Stimulated activated CD8-positive, alpha-beta memory T cell treated with anti-CD3 and anti-CD28 coated beads, Interleukin-7, amount 100 ng/mL, for 1 hour (primary cell): ENCODE measurements at places on chromosomes 3 and 15.

DNA sequence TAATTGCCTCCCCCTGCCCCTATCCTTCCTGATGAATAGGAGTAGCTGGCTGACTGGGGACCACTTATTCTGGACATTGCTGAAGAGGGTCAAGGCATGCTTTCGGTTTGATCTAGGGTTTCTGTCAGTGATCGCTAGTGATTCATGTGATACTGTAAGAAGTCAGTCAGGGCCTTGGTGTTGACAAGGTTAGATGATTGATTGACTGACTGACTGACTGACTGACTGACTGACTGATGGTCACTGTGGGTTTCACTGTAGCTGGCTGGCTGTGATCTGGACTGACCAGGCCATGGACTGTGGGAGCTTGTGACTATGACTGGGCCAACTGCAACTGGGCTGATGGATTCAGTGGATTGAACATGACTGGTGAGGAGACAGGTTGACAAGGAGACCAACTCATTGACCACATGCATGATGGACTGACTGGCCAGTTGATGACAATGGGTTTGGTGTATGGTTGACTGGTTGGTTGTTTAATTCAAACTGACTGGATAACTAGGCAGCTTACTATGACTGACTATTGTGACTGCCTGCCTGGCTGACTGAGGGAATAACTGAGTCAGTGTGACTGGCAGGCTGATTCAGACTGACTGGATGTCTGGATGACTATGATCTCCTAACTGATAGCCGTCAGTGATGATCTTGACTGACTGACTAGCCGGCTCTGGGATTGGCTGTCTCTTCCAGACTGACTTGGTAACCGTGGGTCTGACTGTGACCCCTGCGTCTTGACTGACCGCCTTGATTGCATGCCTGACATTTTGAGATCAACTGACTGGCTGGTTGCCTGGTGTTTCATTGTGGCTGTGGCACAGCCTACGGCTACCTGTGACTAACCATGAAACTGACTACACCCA is 509.9 kb downstream of the SHQ1 start:
- no peak for DNase-seq

- DNase-seq: no peak
These were observed 1.4 kb downstream of the TNIK start for GRCh38 chr3:171458864-171459136.

DNA sequence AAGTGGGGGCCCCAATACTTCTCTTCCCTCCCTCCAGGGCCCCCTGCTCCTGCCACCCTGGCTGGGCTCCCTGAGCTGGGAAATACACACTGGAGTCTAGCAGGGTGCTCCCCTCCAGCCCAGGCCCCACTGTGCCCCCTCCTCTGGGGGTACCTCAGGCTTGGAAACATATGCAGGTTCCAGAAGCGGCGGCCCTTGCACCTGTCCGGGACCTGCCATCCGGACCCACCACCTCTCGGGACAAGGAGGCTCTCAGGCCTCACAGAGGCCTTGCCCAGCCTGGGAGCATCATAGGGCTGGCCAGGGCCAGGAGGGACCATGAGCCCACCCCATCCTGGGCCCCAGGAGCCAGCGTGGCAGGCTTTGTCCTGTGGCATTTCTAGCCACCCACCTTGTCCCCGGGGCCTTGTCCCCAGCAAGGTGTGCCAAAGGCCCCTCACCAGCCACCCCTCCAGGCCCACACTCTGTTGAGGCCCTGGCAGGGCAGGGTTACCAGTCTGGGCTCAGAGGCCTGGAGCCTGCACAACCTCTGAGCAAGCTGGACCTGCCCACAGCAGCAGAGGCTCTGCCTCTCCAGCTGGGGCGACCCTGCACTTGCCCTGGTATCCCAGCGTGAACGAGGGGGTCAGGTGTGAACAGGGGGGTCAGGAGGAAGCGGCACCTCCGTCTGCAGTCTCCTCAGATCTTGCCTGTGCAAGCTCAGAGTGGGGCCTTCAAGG is 45.8 kb downstream of the DNAJB8 start:
- no peak for DNase-seq

- DNase-seq: no peak
These were observed 686 bp downstream of the VPS8 start for GRCh38 chr3:184812662-184813042.

GRCh38 chr3:187207624-187208023 is 10.3 kb downstream of the RTP1 start:
- no peak for DNase-seq

GRCh38 chr15:68794863-68795262 is 25.8 kb downstream of the ANP32A start:
- DNase-seq: no peak

GRCh38 chr15:68389936-68390817 is 41.8 kb downstream of the ITGA11 start:
- no peak for DNase-seq

- DNase-seq: no peak
These were observed 16.9 kb downstream of the RFTN1 start for GRCh38 chr3:16496408-16497222.

GRCh38 chr3:146129750-146130149 is 31.2 kb downstream of the PLOD2 start:
- DNase-seq: no peak

DNA sequence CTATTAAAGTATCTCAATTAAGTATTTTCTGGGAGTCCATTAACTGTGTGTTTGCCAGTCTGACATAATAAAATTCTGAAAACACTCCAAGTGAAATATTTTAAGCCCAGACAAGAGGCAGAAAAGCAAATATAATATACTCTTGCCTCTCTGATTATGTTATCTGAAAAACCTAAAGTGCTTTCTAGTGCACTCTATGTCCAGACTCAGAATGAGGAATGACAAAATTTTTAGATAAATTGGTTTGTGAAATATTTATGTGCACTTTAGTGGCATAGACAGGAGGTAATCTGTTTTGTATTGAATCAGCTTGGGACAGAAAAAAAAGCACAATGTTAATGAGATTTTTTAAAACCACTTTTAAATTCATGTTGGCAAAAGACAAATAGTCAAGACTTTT is 508.2 kb upstream of the SUCLG2 start:
- DNase-seq: no peak

DNA sequence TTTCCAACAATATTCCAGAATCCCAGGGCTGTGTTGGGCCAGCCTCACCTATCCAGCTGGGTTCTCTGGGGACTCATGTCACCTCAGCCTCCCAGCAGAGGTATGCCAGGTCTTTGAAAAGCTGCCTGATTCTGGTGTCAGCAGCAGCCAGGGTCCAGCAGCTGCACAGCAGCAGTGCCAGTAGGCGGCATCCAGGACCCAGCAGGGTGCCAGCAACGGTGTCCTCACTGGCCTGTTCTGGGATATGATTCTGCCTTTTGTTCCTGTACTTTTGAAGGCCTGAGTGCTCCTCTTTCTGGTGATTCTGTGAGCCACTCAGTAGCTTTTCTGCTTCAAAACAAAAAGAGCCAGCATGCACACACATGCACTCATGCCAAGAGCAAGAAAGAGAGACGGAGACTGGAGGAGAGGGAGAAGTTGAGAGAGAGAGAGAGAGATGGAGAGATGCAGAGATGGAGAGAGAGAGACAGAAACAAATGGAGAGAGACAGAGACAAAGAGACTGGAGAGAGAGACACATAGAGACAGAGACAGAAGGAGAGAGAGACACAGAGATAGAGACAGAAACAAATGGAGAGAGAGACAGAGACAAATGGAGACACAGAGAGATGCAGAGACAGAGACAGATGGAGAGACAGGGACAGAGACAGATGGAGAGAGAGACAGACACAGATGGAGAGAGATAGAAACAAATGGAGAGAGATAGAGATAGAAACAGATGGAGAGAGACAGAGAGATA is 205.7 kb downstream of the UACA start:
- no peak for DNase-seq

DNA sequence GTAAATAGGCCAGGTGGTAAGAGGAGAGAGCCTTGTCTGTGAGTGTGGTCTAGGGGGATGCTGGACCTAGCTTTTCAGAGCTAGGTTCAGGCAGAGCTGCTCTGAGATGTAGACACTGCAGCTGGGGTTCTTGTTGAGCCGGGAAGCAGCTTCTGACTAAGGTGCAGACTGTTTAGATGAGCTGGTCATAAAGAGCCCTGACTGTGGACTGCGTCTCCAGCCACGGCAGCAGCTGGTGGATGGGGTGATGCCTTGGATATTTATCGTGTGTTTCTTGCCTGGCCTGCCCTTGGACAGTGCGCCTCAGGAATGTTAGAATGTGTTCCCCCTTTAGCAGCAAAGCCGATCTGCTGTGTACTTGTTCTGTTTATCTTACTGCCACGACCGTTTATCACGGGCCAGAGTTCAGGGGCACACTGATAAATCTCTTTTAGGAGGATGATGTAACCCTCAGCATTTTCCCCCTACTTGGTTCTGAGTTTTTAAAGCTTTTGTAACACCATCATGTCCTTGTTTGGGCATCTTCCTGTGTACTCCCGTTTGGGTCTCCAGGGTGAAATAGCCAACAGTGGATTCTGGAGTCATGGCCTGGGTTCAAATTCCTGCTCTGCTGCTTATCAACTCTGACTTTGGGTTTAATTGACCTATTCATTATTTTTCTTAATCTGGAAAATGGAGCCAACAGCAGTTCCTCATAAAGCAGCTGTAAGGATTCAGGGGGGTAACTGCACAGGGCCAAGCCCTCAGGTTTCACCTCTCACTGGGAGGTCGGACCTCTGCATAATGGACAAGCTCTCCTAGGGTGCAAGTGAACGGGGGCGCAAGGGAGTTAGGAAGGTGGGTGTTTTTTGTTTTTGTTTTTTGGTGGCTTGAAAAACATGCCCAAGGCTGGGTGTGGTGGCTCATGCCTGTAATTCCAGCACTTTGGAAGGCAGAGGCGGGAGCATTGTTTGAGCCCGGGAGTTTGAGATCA is 51.4 kb downstream of the FLNB start:
- no peak for DNase-seq

DNA sequence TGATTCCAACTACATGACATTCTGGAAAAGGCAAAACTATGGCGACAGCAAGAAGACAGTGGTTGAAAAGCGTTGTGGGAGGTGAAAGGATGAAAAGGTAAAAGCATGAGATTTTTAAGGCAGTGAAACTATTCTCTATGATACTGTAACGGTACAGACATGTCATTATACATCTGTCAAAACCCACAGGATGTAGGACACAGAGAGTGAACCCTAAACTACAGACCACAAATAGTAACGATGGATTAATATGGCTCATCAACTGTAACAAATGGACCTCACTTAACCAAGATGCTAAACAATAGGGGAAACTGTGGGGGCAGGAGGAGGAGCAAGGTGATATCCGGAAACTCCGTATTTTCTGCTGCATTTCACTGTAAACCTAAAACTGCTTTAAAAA is 39.1 kb downstream of the MYO9A start:
- no peak for DNase-seq

GRCh38 chr3:107781253-107781652 is 258.5 kb downstream of the BBX start:
- DNase-seq: no peak

DNA sequence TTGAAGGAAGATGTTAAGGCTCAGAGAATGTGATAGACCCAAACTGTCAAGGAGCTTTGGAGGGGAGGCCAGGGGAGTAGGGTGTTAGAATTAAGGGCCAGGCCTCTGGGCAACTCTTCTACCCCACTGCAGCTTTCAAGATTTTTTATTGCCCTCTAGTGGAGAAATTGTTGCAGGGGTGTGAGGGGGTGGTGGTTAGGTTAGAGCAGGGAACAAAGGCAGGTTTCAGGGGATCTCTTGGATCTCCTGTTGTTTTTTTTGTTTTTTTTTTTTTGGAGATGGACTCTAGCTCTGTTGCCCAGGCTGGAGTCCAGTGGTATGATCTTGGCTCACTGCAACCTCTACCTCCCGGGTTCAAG is 1.4 kb upstream of the SEC13 start:
- DNase-seq: no peak

DNA sequence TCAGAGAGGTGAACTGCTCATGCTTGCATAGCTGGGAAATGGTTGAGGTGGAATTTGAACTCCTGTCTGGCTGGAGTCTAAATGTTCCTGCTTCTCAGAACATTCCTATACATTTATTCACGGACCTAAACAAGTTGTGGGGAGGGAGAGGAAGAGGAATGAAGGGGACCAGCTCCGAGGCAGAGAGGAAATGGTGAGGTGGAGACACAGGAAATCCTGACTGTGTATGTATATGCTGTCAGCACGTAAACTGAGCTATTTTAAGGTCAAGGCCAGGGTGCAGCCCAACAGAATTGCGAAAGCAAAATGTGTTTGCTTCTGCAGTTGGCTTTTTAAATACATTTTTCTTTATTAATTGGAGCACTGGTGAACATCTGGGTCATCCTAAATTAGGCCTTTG is 74.1 kb upstream of the POMGNT2 start:
- DNase-seq: no peak

DNA sequence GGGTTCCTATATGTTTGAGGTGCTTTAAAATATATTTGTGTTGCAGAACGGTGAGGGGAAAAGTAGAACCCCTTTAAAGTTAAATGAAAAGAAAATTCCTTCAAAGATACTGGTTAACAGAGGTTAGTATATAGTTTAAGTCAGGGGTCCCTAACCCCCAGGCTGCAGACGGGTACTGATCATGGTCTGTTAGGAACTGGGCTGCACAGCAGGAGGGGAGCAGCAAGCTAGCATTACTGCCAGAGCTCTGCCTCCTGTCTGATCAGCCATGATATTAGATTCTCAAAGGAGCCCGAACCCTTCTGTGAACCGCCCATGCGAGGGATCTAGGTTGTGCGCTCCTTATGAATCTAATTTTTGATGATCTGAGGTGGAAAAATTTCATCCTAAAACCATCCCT is 37.5 kb upstream of the RFX7 start:
- DNase-seq: no peak

- DNase-seq: no peak
These were observed 51.1 kb downstream of the SYNM start for GRCh38 chr15:99155961-99156443.

DNA sequence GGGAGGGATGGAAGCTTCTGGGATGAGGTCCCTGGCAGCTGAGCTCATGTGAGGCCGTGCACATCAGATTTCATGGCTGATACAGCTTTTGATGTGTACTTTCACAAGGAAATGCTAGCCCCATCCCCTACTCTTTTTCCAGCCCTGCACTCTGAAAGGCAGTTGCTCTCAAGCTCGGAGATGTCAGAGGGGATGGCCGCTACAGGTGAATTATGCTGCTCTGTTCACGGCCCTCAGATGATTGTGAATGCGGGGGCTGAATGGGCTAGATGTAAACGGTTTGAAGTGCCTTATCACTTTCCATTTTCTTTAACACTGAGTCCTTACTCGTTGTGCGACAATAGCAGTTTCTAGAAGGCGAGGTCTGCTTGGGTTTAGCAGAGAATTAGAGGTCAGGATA is 88.0 kb upstream of the RASGRF1 start:
- DNase-seq: no peak

DNA sequence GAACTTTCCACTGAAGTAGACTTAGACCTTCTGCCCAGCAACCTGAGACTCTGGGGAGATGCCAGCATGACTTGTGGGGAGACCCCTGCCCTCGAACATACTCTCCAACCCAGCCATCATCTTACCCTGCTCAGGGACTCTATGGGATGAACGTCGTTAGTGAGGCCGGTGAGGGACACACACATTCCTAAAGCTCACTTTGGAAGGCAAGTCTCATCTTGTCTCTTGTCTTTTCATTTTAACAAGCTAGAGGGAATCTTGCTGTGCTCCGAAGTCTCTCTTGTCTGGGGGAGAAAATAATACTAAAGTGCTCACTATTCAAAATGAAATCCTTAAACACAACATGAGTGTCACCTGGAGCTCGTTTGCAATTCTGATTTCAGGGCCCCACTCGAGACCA is 239.5 kb upstream of the HES1 start:
- DNase-seq: no peak
